Ureter (tissue), 1 donor: ENCODE measurements at places on chromosomes 11 and 22.

- DNase-seq = peak; percentile 50
These were observed 66.3 kb downstream of the PAK1 start for GRCh38 chr11:77407613-77408012.

- DNase-seq = no peak
These were observed 7.3 kb upstream of the CSRP3 start for GRCh38 chr11:19208959-19209546.

GRCh38 chr11:92397221-92397755 lies 172.7 kb downstream of the FAT3 start:
- DNase-seq = no peak

DNA sequence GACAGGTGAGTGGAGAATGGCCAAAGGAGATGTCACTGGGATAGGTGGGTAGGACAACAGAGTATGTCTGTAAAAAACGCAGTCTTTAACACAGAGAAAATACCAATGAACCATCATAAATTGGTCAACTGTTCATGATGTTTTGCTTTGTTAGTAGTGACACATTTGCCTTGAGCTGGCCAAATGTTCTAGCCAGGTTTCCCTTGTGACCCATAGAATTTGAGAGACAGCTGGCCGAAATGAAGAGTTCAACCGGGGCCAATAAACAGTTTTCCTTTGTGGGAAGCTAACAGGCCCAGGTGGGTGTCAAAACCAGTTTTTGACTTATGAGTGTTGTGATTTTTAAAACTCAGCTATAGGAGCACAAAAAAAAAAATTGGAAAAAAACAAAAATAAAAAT lies 116.6 kb upstream of the BID start:
- no peak for DNase-seq

DNA sequence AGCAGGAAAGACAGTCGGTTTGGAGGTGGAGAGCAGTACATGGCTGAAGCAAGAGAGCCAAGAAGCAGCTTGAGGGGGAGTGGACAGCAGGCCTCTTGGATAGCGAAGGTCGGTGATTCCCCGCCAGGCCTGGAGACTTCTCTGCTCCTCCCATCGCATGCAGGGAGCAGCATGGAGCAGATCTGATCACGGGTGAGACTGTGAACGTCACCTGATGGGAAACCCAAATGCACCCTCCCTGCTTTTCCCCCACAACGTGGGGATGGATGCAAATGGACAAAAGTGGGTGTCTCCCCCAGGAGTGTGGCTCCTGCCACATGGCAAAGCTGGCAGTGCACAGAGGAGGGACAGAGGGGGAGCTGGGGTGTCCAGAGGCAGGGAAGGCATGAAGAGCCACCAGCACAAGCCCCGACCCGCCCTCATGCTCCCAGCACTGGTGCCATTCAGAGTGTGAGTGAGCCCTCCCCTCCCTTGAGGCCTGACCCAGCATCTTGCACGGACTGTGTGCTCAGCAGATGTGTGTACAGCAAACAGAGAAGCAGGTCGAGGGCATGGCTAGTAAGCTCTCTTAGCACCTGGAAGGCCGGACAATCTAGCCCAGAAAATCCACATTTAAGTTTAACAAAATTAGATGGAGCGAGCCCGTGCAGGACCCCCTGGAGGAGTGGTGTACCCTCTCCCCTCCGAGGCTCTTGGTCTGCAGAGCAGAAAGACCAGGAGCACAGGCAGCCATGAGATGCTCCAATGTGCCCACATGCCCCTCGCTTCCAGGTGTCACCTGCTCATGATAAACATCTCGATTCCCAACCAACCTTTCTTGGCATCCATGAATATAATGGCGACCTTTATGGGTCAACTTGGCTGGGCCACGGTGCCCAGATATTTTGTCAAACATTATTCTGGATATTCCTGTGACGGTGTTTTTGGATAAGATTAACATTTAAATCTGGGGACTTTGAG lies 661.7 kb downstream of the TBC1D22A start:
- DNase-seq = no peak

DNA sequence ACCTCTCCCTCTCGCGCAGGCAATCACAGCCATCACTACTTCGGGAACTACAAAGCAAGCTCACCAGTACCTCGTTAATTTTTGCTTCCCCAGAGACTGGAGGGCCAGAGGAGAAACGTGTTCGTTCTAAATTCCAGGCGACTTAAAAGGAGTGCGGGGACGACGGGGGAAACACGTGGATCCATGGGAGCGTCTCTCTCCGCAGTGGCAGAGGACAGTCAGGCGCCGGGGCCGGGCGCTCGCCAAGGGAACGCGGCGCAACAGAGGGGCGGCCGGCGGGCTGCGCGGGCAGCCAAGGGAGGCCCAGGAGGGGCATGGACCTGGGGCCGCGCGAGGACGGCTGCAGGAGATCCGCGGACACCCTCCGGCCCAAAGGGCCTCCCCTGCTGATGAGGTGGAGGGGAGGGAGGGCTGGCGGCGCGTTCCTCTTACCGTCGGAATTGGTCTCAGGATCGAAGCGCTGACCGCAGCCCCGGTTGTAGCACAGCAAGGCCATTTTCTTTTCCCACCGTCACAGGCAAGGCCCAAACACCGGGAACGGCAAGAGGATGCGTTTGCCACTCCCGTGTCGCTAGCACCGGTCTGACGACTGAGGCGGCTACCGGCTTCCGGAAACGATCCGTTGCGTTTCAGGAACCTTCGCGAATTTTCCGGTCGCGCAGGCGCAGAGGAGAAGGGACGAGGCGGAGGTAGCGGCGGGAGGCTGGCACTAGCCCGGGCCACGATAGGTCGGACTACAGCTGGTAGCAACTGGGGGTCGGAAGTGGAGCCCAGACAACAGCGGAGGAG lies at the start of gene CHORDC1:
Gene CHORDC1 (minus strand): TSS at position 591 of the 789 bp plus-strand sequence. CDS start 95 bp downstream, at position 496.
- peak; percentile 93 for DNase-seq

GRCh38 chr22:29670626-29671025 lies 49.2 kb upstream of the CABP7 start:
- DNase-seq = no peak

DNA sequence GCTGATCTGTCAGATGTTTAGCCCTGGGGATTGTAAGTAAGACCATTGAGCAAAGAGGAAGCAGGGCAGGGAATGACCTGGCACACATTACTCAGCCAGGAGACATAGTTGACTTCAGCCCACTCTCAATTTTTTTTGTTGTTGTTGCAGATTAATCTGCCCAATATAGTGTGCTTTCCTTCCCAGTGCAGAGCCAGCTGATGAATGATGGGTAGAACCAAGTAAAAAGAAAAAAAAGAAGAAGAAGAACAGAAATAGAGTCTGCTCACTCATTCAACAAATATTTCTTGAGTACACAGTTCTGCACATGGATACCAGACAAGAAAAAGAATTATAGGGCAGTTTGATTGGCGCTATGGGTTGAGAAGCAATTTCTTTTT lies 292.7 kb downstream of the ETS1 start:
- no peak for DNase-seq

DNA sequence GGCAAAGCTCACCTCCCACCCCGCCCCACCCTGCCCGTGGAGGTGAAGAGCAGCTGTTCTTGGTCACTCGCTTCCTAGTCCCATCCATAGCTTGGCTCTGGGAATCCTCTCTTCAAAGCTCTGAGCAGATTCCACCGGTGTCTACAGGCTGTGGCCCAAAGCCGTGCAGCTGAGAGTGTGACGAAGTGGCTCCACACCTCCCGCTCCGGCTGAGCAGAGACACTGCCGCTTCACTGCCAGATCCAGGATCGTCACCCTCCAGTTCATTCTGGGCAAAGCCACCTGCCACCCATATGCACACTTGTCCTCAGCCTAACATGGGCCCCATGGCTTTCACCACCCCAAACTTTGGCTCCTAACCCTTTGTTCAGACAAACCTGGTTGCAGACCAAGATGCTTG lies 532.9 kb upstream of the B3GAT1 start:
- no peak for DNase-seq

DNA sequence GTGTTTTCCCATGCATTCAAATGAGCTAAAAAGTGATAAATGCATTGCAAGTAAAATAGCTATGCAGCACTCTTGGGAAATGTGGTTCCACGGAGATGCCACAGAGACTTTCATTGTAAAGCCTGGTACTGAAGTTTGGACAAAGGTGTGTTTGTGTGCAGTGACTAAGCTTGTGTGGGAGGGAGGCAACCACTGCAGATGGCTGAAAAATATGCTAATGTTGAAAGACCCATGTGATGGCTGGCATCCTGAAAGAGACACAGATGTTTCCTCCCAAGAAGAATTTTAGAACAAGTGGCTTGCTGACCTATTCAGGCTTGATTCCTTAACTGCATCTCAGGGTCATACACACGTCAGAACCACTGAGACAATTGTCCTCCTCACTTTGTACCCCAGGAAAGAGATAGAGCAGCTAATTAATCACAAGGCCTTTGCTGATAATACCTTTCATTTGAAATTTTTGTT lies 73.8 kb downstream of the FAM76B start:
- no peak for DNase-seq

- DNase-seq = no peak
These were observed 82.9 kb downstream of the KCNJ1 start for GRCh38 chr11:128784059-128784804.

DNA sequence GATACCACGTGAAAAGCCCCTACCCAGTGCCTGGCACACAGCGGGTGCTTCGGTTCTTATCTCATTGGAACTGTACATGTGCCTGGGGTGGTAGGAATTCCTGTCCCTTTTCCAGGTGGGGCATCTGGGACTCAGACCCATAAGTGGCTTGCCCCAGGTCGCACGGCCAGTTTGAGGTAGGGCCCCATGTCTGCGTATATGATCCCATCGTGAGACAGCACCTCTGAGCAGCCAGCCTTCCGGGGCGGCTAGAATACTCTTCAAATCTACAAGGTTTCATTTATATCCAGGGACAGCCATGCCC lies 33.5 kb upstream of the SMIM38 start:
- no peak for DNase-seq

- no peak for DNase-seq
These were observed 51.6 kb downstream of the PARVB start for GRCh38 chr22:44075670-44076069.

GRCh38 chr11:77438487-77438886 lies 35.4 kb downstream of the PAK1 start:
- no peak for DNase-seq

GRCh38 chr22:22404598-22405284 lies 103.8 kb downstream of the ZNF280B start:
- DNase-seq = no peak

- no peak for DNase-seq
These were observed 126.6 kb downstream of the BCR start for GRCh38 chr22:23306926-23307325.

- no peak for DNase-seq
These were observed 1.8 kb upstream of the NFAM1 start for GRCh38 chr22:42433754-42434682.

GRCh38 chr22:20748731-20749428 lies 25.0 kb upstream of the SERPIND1 start:
- DNase-seq = no peak

DNA sequence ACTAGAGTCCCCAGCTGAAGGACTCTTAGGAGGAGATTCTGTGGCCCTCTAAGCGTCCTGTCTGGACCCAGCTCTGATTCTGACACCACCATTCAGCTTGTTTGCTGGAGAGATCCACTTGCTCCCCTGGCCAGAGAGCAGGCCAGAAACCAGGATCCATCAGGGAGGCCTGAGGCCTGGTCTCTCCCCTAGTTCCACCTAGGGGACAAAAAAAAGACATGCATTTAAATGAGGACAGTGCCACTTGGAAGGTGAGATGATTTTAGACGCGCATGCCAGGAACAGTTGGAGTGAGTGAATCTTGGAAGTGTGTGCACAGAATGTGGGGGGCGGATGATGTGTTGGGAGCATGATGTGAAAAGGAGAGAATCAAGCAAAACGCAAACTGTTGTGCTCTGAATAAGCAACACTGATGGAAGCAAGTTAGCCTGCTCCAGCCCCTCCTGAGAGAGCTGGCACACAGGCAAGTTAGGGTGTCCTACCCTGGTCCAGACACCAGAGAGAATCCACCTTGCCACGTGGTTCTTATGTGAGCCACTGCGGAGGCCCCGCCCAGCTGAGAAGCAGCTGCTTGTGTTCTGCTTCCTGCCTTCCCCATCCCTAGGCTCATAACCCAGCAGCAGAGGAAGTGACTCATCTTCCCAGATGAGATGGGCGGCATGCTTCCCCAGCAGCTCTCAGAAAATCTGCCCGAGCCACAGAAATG lies 8.0 kb upstream of the SLCO2B1 start:
- DNase-seq = peak; percentile 76

- DNase-seq = no peak
These were observed 51.7 kb downstream of the TECTA start for GRCh38 chr11:121152764-121153163.

- no peak for DNase-seq
These were observed 4485.9 kb upstream of the OR11H1 start for GRCh38 chr22:11042116-11042515.

DNA sequence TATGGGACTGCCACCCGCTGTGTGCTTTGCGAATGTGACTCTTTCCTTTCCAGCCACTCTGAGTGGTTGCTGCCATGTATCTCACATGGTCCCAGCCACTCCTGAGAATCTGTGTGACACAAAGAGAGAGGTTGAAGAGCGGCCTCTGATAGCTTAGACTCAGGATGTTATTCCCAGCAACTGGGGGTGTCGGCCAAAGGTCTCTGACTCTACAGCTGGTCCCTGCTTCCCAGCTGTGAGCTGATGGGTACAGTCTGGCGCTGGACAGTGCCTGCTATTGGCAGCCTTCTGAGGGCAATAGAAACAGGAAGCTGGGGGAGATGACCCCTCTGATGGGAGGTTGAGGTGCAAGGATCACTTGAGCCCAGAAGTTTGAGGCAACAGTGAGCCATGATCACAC lies 105.1 kb downstream of the RRAS2 start:
- DNase-seq = no peak

DNA sequence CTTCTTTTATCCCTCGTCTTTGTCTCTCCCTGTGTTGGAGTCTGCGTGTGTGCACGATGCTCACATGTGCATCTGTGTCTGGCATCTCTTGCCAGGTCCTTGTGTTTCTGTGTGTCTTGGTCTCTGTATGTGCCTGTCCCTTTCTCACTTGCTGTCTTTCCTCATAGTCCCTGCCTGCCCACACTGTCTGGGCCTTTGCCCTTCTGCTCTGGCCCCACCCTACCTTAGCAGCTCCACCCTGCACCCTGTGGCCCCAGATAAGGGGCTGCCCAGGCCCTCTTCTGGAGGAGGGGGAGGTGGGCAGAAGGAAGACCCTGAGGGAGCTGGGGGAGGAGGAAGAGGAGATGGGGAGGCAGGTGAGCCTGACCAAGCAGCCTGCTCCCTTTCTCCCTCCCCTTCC lies 2.8 kb downstream of the EHBP1L1 start:
- no peak for DNase-seq

DNA sequence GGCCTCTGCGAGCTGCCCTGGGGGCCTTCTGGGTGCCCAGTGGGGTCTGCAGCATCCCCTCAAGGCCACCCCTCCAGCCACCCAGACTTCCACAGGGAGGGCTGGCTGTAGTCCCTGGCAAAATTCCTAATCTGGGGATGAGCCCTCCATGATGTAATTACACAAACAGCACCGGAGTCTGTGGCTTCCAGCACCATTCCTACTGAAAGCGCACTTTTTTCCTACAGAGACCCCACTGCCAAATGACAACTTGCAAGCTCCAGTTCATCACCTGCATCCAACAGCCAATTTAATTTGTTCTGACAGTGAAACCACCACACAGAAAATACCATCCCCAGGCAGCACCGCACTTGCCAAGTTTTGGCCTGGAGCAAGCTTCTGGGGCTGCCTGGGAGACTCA lies 70.4 kb downstream of the TRMU start:
- DNase-seq = no peak

GRCh38 chr11:60170566-60170965 lies 12.3 kb downstream of the MS4A6A start:
- DNase-seq = no peak

- DNase-seq = peak; percentile 58
These were observed at the start of gene CASP1 for GRCh38 chr11:105034813-105035620. Gene CASP1 (minus strand): TSS chr11:105035144. CDS start chr11:105035113, 31 bp downstream.
